ENCODE measurements at places on chromosomes 1 and 21.

- no peak for DNase-seq
Measured at GRCh38 chr21:46040707-46041106, 57.2 kb upstream of the COL6A2 start.

DNA sequence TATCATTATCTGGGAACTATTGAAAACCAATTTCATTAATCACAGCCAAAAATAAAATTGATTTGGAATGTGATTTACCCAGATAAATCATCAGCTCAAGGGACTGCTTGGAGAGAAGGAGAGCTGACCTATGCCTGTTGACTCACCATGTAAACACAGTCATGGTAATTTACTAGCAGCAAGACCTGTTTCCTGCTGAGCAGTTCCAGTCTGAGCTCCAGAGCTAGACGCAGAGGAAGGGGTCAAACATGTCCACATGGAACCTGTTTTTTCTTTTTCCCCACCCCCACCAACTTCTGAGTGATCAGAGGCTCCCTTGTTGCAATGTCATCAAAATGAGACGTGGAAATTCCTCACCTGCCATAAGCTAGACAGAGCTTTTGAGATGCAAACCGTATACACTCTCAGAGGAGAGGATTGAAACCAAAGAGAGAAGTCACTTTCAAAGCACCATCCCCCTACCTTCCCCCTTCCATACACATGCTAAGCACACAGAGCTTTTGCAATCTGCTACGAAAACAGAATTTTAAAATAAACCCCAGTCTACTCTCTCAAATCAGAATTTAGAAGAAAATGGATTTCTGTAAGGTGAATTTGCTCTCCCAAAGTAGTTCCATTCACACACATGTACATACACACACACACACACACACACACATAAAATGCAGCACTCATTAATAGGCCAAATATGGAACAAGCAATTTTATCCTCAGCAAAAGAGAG lies 55.9 kb upstream of the PTGFRN start:
- no peak for DNase-seq

- peak; percentile 24 for DNase-seq
Measured at GRCh38 chr1:167221126-167221737, 546 bp downstream of the POU2F1 start.

DNA sequence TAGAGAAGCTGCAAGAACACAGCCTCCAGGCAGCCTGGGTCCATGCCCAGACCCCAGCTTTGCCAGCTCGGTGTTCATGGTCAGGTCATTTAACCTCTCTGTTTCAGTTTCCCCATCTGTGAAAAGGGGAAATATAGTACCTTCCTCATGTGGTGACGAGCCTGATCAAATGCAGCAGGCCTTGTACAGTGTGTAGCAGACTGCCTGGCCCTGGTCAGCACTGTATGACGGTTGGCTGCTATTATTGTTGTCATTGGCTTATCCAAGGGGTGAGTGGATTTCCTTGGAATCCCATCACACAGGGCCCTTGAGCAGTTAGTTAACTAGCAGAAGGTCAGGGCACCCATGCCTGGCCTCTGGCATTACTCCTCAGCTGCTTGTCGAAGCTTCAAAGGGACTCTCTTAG lies 6.6 kb upstream of the TMEM51 start:
- DNase-seq: no peak

DNA sequence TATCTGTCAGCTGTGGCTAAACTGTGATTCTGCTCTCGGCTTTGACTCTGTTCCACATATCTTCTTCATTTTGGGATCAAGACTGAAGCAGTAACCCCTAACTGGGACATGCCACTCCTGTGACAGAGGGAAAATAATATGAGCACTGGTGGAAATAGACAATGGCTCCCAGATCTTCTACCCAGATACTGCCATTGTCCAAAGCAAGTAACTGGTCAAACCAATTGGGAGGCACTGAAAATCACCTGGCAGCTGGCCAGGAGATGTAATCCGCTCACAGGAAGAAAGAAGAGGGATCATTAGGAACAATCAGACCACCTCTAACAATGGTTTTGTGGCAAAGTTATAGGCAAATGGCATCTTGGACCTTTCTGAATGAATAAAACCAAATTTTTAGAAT lies 10.7 kb downstream of the SNX7 start:
- no peak for DNase-seq

DNA sequence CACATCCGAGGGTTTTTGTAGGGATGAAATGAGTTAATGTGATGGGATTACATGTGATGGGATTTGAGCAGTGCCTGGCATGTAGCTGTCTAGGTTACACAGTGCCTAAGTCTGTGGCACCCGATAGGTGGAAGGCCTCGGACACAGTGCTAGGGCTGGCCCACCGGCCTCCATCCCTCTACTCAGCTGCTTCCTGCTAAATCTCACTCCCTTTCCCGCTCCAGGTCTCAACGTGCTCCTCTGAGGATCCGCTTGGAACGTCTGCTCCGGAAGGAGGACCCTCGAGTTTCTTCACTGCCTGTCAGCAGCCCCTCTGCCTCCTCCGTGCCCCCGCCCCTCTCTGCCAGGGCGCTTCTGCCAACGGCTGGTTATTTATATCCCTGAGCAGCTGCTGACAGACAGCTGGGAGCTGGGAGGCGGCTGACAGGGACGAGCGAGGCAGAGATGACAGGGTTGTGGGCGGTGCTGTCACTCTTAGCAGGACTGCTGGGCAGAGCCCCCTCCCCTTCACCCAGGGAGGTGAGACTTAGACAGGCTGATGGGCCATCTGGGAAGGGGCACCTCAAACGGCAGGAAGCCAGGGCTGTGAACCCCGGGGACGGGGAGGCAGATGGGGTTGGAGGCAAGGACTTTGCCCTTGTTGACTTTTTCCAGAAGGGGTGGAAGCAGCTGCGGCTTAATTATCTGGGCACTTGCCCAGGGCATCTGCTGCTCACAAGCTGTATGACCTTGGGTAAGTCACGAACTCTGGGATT lies 26.6 kb upstream of the LRRN2 start:
- DNase-seq: no peak

- DNase-seq: no peak
Measured at GRCh38 chr1:31799895-31800673, 15.7 kb downstream of the SPOCD1 start.

- no peak for DNase-seq
Measured at GRCh38 chr1:148160343-148161052, 8.4 kb upstream of the NBPF11 start.

GRCh38 chr1:213686983-213687382 lies 300.8 kb upstream of the PROX1 start:
- no peak for DNase-seq

GRCh38 chr1:35037206-35037605 lies 5.5 kb upstream of the ZMYM6 start:
- no peak for DNase-seq

- no peak for DNase-seq
Measured at GRCh38 chr1:54971317-54971791, 9.1 kb upstream of the TMEM61 start.

GRCh38 chr21:21213297-21213696 lies 215.1 kb downstream of the NCAM2 start:
- DNase-seq: no peak

- no peak for DNase-seq
Measured at GRCh38 chr1:227547310-227548118, 15.8 kb upstream of the ZNF678 start.

DNA sequence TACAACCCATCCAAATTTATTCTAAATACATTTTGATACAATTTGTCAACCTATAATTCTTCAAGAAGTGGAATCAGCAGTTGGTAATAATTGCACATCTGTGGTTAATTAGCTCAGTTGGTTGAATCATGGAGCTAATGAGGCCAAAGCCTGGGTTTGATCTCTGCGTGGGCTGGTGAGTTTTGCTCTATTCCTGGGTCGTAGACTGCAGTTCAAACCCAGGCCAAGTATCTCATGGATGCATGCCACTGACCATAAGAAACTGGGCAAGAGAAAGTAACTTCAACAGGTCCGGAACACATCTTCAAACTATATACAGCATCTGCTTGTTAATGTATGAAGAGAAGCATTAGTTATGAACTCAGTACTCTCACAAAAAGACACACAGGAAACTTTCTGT lies 779.7 kb downstream of the USP25 start:
- DNase-seq: no peak

GRCh38 chr1:205477759-205478247 lies 22.0 kb upstream of the BLACAT1 start:
- DNase-seq: no peak

DNA sequence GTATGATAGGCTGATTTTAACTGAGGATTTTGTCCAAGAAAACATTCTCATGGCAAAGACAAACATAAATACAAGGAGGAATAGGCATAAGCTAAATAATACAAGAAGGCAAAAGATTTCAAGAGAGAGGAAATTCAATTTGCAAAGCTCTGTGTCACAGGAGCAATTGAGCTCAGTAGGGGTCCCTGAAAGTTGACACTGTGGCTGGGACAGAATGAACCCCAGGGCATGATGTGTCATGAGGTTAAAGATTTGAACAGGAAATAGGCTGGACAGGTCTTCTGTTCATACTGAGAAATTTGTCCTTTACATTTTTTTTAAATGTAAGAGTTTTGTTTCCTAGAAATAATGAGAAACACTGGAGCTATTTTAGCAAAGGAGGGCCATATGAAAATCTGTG lies 555.4 kb upstream of the NEGR1 start:
- no peak for DNase-seq

DNA sequence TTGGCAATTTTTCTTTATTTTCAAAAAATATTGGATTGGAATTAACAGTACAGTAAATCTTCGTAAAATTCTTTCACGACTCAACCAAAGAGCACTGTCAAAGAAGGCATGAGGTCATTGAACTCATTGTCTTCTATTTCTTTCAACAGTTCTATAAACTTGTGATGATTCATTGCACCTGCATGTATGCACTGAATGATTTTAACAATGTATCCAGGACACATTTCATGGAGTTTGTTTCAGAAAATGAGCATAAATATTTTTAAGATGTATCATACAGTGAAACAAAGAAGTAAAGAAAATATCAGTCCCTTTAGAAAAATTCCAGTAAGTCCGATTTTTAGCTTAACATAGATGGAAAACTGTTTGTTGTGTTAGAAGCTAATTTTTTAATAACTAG lies 33.6 kb upstream of the CD34 start:
- no peak for DNase-seq

DNA sequence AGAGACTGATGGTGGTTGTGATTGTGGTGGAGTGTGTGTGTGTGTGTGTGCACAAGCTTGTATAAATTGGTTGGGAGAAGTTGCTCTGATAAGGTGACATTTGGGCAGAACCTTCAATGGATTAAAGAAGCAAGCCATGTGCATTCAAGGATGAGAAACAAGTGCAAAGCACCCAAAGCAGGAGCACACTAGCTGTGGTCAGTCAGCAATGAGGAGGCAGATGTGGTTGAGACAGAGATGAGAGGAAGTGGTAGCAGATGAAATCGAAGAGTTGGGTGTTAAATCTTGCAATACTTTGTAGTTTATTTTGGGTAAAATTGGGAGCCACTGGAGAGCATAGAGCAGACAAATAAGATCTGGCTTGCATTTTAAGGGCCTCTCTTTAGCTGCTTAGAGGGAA lies 4.4 kb upstream of the PGBD5 start:
- no peak for DNase-seq

GRCh38 chr1:245180496-245181157 lies 25.8 kb downstream of the KIF26B start:
- no peak for DNase-seq

GRCh38 chr1:23719162-23719820 lies 24.0 kb upstream of the ELOA start:
- DNase-seq: no peak

DNA sequence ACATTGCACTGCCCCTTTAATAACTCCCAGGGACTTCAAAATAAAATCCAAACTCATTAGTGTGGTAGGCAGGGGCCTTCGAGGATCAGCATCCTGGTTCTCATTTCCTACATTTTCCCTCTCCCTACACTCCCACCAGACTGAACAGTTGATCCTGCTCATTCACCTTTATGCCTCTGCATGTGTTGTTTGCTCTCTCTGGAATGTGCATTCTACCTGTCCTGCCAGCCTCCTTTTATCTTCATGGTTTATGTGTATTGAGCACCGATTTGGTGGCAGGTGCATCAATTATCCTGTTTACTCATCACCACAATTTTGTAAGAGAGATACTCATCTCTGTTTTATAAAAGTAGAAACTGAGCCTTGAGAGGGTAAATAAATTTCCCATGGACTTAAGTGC lies 125.0 kb downstream of the ADSS2 start:
- DNase-seq: no peak

DNA sequence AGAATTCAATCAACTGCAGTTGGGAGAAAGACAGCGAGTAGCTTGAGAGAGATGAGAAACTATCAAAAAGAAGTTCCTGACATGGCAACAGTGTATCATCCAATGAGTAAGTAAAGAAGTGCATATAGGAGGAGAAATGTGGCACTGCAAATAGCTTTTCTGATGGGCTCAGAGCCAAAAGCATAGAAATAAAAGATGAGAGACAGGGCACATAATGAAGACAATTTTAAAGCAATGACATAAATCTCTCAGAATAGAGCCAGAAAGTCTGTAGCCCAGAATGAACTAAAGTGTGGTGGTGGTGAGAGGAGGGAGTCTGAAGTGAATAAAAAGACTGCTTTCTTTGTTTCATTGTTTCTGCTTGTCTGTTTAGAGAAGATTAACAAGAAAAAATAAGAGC lies 34.3 kb downstream of the TNFSF18 start:
- DNase-seq: no peak

GRCh38 chr1:154735061-154735803 lies 127.2 kb upstream of the ADAR start:
- DNase-seq: no peak

DNA sequence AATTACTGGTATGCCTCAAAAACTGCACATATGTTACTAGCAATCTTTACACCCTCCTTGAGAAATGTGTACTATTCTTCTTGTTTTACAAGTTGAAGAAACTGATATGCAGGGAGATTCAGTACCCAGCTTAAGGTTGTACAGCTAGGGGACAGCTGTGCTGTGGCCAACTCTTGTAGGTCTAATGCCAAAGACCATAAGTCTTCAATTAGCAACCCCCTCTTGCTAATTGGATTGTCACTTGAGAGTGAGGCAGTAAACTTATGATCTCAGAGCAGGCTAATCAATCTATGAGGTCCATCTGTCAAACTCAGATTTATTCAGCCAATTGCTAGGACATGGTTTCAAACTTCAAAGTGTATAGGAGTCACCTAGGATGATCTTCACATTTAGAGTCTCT lies 492.0 kb upstream of the USP24 start:
- no peak for DNase-seq

DNA sequence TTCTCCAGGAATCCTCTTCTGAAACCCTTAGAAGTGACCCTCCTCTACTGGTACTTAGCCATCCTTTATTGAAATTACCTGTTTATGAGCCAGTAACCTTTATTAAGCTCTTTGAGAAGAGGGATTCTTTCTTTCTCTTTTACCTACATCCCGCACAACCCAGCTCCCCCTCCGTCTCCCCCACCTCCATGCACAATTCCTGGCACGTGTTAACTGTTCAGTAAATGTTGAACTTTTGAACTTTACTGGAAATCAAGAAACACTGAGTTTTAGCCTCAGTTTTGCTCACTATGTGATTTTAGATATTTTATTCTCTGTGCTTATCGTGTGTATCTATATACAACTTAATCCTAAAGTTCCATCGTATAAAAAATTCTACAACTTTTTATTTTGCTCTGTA lies 1.8 kb downstream of the TMED5 start:
- no peak for DNase-seq

- DNase-seq: no peak
Measured at GRCh38 chr1:33231166-33231565, 25.1 kb upstream of the ZNF362 start.

Data from activated CD4-positive, alpha-beta T cell treated with anti-CD3 and anti-CD28 coated beads, Interleukin-2, amount 50 U/mL, for 1 hour (primary cell).